ENCODE measurements at places on chromosomes 2 and 18. TPM values are rescaled to one million over a fixed set of nuclear protein-coding genes. Genes with fewer than 3 reads are reported as not detected.

DNA sequence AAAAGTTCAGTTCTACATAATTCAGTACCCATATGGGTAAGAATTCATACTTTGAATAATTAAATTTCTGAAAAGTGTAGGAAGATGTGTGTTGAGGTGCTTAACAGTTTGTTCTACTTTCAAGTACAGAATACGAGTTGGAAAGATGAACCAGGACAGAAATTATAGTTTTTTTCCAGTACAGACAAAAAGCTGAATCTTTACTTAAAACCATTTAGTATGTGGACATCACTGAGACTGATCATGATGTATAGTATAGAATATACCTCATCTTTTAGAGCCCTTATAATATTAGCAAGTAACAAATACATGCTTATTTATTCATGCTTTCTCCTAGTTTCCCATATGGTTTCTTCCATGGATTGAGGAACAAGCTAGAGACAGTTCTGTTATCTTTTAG is 10.0 kb downstream of the DDX1 start:
- no peak for DNase-seq

DNA sequence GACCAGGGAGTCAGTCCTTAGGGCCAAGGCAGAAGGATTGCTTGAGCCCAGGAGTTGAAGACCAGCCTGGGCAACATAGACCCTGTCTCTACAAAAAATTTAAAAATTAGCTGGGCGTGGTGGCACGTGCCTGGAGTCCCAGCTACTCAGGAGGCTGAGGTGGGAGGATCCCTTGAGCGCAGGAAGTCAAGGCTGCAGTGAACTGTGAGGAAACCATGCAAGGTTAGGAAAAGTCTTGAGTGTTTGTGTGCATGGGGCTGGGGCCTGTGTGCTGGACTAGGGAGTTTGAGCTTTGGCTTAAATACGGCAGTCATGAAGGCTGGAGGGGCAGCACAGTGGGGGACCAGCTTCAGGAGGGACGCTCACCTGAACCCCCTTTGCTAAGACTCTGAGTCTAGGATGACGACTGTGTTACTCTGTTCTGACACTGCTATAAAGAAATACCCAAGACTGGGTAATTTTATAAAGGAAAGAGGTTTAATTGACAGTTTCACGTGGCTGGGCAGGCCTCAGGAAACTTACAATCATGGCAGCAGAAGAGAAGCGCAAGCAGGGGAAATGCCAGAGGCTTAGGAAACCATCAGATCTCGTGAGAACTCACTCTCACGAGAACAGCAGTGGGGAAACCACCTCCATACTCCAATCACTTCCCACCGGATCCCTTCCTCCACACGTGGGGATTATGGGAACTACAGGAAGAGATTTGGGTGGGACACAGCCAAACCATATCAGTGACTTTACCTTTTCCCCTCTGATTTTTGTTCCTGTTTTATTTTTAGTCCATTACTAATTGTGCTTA is 39.4 kb downstream of the GORASP2 start:
- DNase-seq = no peak

GRCh38 chr2:150286730-150287362 is 200.6 kb downstream of the RND3 start:
- DNase-seq = no peak

- no peak for DNase-seq
Observed at GRCh38 chr2:137231628-137232027, 466.3 kb downstream of the THSD7B start.

DNA sequence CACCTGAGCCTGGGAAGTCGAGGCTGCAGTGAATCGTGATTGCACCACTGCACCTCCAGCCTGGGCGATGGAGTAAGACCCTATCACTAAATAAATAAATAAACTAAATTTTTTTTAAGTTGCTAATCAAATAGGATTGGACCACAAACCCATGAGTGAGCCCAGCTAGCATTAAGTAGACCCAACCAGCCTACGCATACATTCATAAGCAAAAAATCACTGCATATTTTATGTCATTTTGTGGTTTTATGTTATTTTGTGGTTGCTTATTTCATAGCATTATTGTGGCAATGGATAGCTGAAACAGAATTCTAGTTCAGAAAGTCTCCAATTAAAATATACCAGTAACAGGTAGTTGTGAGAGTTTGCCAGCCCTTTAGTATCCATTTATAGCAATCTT is 29.1 kb upstream of the ZC3H15 start:
- DNase-seq = no peak

ZNF892 gene
- total RNA-seq = 14.9 TPM

NT5DC4 gene
- total RNA-seq = not detected

CAPN13 gene
- not detected for total RNA-seq

DNA sequence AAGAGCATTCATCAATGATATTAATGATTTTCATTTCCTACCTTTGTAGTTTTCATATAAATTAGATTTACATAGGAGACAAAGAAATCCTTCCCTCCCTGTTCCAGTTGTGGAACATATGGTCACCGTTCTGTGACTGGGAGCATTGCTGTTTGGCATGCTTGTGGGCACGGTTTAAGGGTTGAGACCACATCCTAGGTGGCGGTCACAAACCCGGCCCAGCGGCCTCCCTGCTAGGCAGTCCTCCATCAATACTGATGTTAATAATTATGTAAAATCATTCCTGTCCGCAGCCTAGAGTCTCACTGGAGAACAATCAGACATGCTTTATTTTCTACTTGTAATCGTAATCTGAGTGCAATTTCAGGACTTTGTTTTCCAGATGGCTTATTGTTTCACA is 117.9 kb downstream of the AGAP1 start:
- DNase-seq = no peak

GRCh38 chr2:151306621-151307020 is 17.2 kb upstream of the NMI start:
- no peak for DNase-seq

STEAP3 gene
- 5.5 TPM for total RNA-seq

TMEM200C gene
- total RNA-seq = not detected

CNGA3 gene
- total RNA-seq = not detected

CHRND gene
- not detected for total RNA-seq

- DNase-seq = peak; percentile 30
Observed at GRCh38 chr2:195535911-195536522, 121.0 kb upstream of the SLC39A10 start.

GRCh38 chr2:101983928-101984327 is 7.8 kb upstream of the IL1R2 start:
- no peak for DNase-seq

PPP1R1C gene
- total RNA-seq = 4.3 TPM

MEP1B gene
- not detected for total RNA-seq

DNA sequence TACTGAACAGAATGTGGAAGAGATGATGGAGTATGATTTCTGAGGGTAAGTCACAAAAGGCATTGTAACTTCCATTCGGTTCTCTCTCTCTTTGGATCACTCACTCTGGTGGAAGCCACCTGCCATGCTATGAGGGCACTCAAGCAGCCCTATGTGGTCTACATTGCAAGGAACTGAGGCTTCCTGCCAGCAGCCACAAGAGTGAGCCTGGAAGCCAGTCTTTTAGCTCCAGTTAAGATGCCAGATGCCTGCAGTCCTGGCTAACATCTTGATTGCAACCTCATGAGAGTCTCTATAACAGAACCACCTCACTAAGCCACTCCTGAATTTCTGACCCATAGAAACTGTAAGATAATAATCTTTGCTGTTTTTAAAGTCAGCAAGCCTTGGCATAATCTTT is 935.7 kb downstream of the LRP1B start:
- DNase-seq = no peak

GRCh38 chr2:120134263-120134662 is 88.9 kb downstream of the TMEM185B start:
- no peak for DNase-seq

- DNase-seq = no peak
Observed at GRCh38 chr18:60019463-60019840, 119.7 kb downstream of the PMAIP1 start.
